CD4-positive, alpha-beta T cell treated with Interleukin-15 for 4 hours (primary cell): ENCODE measurements at places on chromosomes 1 and 21.

GRCh38 chr1:101144671-101145448, 92.0 kb upstream of the S1PR1 start:
- DNase-seq: no peak

GRCh38 chr1:109639841-109640184, 16.1 kb upstream of the GSTM4 start:
- DNase-seq: no peak

GRCh38 chr1:75614399-75614756, 3.5 kb upstream of the SLC44A5 start:
- DNase-seq: no peak

DNA sequence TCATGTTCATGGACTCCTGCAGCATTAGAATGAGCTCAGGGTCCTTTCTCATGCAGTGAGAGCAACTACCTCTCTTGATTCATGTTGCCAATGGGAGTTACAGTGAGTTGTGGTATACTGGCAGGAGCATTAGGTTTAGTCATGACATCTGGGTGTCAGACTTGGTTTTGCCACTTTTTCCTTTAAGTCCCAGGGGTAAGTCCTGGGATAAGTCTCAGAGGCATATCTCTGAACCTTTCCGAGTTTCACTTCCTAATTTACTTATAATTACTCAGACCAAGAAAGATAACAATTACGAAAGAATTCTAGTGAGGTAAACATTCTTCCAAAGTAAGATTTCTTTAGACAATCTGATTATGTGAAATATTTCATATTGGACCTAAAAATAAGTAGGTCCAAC, 606.0 kb downstream of the SMYD3 start:
- DNase-seq: no peak

GRCh38 chr21:38948377-38949069, 142.8 kb downstream of the ETS2 start:
- DNase-seq: no peak

- no peak for DNase-seq
These were observed 77.4 kb upstream of the SLC2A1 start for GRCh38 chr1:43035821-43036741.

DNA sequence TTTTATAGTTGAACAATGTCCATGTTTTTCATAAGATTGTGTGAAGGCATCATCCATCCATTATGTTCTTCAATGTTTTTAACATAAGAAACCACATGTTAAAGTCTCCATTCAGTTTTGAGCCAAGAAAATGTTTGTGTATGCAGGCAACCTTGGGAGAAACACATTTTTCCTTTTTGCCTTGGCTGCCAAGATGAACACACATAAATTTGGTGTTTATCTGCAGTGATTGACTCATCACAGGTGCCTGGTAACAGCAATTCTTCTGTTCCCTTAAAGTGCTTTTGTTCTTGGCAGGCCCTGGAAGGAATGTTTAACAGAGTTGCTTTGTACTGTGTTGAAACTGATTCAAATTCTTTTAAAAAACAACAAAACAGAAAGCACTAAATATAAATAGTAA, 709.9 kb upstream of the ADGRL4 start:
- no peak for DNase-seq
